ENCODE measurements at places on chromosomes 3 and 15.

- no peak for DNase-seq
Measured at GRCh38 chr3:12275974-12276650, 12.8 kb upstream of the PPARG start.

DNA sequence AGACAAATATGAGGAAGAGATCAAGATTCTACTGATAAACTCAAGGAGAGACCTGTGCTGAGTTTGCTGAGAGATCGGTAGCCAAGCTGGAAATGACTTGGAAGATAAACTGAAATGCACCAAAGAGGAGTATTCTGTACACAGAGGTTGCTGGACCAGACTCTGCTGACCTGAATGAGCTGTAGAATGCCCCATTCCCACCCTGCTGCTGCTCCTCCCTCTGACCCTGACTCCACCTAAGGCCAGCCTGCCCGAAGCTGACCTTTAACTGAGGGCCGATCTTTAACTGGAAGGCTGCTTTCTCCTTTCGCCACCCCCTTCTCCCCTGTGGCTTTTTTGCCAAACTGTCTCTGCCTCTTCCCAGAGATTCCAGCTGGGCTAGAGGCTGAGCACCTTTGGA is 34.6 kb downstream of the CDIN1 start:
- no peak for DNase-seq

DNA sequence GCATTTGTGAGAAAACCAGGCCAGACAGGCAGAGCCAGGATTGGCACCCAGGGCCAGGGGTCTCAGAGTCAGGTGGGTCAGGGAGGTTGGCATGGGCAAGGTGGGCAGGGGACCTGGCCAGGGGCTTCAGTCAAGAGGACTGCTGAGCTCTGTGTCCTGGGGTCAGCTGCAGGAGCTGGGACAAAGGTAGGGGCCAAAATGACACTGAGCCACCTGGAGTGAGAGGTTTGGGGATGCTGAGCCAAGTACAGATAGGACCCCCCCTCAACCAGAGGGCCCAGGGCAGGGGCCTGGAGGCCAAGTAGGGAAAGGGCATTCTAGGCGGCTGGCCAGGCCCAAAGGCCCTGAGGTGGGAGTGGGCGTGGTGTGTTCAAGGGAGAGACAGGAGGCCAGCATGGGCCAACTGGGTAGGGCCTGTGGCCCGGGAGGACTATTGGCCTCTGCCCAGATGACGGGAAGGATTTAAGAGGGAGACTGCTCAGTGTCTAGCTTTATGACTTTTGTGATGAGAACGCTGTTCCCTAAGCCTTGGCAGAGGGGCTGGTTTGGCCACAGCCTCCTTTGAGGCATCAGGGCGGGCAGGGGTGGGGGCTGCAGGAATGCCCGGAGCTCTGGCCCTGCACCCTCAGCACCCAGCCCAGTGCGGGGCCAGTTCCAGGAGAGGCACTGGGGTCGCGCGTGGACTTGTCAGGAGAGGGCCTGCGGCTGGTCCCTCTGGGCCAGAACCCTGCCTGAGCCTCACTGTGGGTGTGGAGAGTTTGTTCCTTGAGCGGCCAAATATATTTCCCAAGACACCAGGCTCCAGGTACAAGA is 3.1 kb downstream of the CFAP100 start:
- no peak for DNase-seq

- DNase-seq: no peak
Measured at GRCh38 chr3:71451060-71451459, 132.5 kb downstream of the FOXP1 start.

DNA sequence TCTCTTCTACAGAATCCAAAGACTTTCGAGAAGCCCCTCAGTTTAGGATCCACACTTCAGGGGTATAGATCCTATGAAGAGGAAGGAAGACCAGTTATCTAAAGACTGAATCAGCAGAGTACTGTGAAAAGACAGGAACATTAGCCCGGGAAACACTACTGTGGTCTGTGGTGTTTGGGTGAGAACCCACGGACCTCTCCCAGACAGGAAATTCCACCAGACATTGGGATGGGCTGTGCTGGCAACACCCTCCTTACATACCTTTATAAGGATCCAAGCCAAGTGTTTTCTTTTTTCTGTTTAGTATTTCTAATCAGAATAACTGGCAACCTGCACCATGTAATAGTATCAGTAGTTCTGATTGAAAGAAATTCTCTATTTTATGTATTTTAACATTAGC is 14.1 kb downstream of the TMEM207 start:
- DNase-seq: no peak

Data from COR-L47 (cell line).